ENCODE measurements at places on chromosomes 16 and 17.
A peak's percentile ranks its signal among the peaks of the same experiment; 100 is the strongest.

DNA sequence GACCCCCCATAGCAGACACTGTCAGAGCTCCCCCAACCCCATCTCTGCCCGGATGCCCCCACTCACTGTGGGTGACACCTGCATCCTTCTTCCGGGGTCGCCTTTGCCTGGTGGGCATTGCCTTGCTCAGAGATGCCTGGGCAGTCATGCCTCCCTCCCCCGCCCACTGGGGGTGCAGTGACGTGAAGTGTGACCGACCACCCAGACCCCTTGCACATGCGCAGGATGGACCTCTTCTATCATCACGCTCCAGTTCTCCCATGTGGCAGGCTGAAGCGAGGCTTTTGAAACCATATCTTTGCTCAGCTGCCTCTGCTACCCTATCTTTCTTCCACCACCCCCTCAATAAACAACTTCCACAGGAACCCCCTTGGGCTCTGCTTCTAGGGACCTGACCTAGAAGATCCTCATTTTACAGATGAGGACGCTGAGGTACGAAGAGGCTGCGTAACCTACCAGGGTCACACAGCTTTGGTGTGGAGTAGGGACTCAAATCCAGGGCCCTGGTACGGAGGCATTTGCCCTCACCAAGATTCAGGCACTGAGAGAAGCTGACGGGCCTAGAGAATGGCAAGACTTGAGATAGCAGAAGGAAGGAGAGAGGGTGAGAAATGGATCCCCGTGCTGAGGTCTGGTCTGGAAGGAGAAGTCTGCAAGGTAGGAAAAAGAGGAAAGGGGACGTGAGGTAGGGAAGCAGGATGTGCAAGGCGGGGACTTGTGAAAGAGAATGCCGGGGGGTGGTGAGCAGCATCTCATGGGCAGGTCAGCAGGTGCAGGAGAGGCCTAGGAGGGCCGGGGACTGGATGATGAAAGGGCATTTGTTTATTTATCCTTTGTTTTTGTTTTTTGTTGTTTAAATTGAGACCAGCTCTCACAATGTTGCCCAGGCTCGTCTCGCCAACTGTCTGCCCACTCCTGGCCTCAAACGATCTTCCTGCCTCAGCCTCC is 14.4 kb downstream of the NLRC5 start:
- no peak for DNase-seq

- DNase-seq = no peak
These were observed 42.1 kb downstream of the ABHD15 start for GRCh38 chr17:29524692-29525091.

DNA sequence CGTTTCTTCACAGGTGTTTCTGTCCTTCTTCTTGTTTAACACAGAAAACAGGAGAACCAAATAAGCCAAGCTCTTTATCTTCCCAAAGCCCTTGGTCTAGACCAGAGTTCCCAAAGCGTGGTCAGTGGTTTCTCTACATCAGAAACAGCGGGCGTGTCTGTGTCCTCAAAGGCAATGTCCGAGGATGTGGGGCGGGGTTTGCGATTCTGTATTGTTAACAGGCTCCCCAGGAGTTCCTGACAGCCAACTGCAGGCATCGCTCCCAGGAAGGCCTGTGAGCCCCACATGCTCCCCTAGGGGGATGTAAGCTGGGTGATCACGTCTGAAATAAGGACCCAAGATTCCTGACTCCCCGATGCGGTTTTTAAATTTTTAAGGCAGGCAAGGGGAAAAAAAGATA is 28.4 kb upstream of the SLC25A19 start:
- no peak for DNase-seq

GRCh38 chr17:38456031-38456815 is 28.0 kb downstream of the ARHGAP23 start:
- DNase-seq = no peak

- no peak for DNase-seq
These were observed 33.9 kb upstream of the CLEC18B start for GRCh38 chr16:74455213-74455612.

- peak; percentile 3 for DNase-seq
These were observed 1.6 kb upstream of the FMNL1 start for GRCh38 chr17:45220079-45220478.

DNA sequence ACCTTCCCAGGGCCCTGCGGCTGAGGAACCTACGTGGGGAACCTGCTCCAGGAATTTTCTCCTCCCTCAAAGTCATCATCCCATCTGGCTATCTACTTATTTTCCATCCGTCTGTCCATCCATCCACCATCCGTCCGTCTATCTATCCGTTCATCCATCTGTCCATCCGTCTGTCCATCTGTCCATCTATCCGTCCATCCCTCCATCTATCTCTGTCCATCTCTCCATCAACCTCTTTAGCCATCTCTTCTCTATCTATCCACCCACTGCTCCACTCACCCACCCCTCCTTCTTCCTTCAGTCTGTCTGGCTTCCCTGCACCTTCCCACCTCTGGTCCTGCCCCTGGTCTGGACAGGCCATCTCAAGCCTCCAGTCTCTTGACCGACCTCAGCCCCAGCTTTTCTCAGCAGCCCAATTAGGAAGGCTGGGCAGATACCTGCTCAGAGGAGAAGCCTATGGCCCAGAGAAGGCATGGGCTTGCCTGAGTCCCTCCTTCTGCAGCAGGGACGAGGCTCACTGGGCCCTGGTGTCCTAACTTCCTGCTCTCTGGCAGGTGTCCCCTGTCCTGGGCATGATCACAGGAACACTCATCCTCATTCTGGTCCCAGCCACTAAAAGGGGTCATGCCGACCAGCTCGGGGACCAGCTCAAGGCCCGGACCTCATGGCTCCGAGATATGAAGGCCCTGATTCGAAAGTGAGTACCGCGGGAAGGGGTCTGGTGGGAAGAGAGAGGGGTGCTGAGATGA is 23.0 kb downstream of the MYBBP1A start:
- DNase-seq = no peak

DNA sequence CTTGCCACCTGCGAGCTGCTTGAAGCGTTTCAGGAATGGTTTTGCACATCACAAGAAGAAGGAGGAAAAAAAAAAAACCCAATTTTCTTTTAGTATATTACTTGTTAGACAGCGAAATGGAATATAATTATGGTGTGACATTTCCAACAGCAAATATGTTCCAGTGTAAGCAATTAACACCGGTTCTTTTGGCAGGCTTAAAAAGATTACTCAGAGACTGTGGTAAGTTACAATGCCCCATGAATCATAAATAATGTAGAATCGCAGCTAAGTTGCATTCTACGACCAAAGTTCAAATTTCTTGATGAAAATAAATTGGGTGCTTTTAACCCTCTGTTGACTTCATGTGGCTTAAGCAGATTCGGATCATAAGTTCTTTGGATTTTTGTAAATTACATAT is 245.2 kb downstream of the XYLT1 start:
- no peak for DNase-seq

DNA sequence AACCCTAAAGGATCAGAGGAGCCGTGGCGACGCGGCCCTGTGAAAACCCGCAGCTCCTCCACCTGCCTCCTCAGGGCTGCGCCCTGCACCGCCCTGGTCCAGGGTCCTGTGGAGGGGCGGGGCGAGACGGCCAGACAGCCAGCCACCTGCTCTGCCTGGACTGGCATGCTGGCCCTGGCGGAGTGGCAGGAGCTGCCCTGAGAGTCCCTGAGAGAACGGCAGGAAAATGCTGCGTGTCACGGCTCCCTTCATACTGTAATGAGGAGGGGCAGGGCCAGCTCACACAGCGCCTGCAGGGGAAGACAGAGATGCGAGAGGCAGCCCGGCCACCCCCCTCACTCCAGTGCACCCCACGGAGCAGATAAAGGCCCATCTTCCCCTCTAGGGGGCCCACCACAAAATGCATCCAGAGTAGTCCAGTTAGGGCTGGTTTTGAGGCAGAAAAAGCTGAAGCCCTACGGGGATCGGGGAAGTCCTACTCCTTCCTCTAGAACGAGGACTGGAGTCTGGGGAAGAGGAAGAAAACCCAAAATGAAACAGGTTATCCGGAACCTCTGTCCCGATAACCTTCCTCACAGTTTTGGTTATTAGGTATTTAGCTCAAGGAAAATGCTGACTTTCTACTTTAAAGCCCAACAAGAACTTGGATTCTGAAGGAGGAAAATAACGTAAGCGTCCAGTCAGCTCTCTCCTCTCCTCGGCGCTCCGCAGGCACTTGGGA is 97.6 kb upstream of the DNAH17 start:
- DNase-seq = no peak

GRCh38 chr17:58520843-58521430 is 6.5 kb upstream of the MTMR4 start:
- no peak for DNase-seq

DNA sequence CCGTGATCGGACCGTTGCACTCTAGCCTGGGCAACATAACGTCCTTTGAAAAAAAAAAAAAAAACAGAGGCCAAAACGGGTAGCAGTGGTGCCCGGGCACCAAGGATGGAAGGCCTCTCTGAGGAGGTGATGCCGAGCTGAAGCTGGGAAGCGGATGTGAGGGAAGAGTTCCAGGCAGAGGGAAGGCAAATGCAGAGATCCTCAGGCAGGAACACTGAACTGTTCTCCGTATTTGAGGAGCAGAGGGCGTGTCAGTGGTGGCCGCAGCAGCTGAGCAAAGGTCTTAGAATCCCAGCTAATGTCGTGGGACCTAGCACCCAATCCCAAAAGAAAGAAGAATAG is 656 bp upstream of the KCTD13 start:
- DNase-seq = no peak

DNA sequence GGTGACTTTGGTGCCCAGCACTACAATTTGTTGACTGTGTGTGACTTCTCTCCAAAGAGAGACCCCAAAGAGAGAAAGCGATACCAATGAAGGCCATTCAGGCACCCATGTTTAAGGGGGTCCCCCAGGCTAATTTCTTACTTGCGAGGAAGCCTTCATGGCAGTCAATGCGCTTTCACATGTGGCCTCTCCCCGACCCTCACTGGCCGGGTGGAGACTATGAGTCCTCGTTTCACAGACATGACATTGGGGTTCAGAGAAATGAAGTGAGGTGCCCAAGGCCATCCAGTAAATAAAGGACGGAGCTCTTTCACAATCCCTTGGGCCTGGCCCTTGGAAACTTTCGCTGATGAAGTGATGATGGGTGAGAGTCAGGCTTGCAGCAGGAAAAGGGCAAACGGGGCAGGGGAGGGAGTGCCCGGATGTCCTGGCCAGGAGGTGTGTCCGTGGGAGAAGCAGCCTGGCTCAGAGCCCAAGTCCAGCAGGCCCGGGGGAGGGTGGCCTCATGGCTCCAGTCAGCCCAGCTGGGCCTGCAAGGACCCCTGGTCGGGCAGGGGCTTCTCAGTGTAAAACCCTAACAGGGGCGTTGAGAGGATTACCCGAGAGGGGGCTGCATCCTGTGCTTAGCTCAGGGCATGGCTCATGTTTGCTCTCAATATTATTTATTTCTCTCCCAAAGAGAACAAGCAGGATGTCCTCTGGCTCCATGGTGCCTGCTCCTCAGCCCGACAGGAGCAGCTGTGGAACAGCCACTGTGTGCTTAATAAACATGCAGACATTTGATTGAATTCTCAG is 14.7 kb downstream of the TBX2 start:
- peak; percentile 71 for DNase-seq

GRCh38 chr16:10675861-10676260 is 18.9 kb downstream of the TEKT5 start:
- no peak for DNase-seq

DNA sequence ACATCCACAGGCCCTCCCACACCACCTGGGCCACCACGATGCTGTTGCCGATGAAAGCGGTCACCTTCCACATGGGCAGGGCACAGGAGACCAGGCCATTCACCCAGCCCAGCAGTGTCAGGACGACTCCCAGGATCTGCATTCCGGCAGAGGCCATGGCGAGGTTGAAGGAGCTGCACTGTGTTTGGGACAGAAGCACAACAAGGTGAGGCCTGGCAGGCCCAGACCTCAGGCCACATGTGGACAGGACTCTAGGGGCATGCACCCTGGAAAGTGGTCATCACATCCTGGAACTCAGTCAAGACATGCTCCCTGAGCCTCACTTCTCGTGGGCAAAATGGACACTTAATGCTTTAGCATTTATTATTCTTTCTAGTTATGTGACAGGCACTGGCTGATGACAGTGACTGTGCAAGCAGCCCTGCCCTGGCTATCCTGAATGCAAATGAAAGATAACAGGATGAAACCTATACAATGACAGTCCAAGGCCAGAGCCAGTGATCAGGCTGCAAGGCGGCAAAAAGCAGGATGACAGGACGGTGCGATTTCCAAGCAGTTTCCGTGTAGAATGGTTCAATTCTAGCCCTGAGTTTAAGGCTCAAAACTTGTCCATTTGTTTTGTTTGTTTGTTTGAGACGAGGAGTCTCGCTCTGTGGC is 2.0 kb downstream of the CLDN6 start:
- no peak for DNase-seq

DNA sequence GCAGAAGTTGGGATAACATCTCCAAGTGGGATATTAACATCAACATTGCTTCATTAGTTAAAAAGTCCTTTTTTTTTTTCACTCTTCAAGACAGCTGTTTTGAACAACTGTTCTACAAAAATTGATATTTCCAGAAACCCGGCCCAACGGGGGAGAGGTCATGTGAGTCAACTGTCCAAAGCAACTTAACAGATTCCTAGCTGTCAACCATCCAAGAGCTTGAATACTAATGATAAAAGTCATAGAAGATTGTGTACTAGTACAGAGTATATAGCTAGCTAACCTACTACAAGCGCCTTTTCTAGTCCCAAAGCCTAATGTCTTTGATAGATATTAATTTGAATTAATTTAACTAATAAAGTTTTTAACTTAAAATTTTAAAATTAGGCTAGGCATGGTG is 172.0 kb downstream of the CYB561 start:
- no peak for DNase-seq

GRCh38 chr16:11689031-11689840 is 21.0 kb downstream of the SNN start:
- DNase-seq = no peak

DNA sequence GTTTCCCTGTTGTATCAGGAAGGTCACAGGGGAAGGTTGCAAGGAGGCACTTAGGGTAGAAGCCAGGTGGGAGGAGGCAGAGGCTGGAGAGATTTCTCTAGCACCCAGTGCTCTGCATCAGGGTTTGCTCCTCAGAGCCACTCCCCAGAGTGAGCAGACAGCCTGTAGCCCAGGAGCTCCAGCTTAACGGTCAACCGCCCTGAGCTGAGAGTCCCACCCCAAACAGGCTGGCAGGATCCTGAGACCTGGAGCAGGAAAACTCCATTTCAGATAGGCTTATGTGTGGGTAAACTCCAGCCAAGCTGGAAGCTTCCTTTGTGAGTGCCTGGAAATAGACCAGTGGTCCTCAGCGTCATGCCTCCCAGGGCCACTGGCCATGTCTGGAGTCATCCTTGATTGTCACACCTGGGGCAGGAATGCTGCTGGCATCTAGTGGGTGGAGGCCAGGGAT is 37.9 kb downstream of the MPRIP start:
- DNase-seq = no peak

GRCh38 chr17:29292071-29292991 is 1.6 kb downstream of the NUFIP2 start:
- peak; percentile 43 for DNase-seq

GRCh38 chr17:27607521-27608091 is 23.4 kb upstream of the LGALS9 start:
- no peak for DNase-seq

- DNase-seq = no peak
These were observed 8.3 kb upstream of the SPPL2C start for GRCh38 chr17:45836047-45837044.

- peak; percentile 80 for DNase-seq
These were observed 145.3 kb downstream of the IRF8 start for GRCh38 chr16:86044241-86044671.

- no peak for DNase-seq
These were observed 247.2 kb downstream of the CNTNAP4 start for GRCh38 chr16:76524356-76524755.

GRCh38 chr17:4120332-4120731 is 22.5 kb downstream of the ZZEF1 start:
- DNase-seq = no peak

All from HuH-7.5 (cell line).